ENCODE measurements at places on chromosomes 5 and 9. TPM values are rescaled to one million over a fixed set of nuclear protein-coding genes. Genes with fewer than 3 reads are reported as not detected.
A peak's percentile ranks its signal among the peaks of the same experiment; 100 is the strongest.

Gene ANKRD34B
- total RNA-seq: not detected

Gene SLC28A3
- 1.2 TPM for total RNA-seq

Gene HABP4
- 21.0 TPM for total RNA-seq

Gene B4GALT1
- total RNA-seq: 38.3 TPM

Gene RIGI
- total RNA-seq: 6.5 TPM

Gene PCA3
- not detected for total RNA-seq

Gene PCSK1
- total RNA-seq: not detected

Gene ADAMTS2
- total RNA-seq: not detected

Gene SLC25A2
- 0.31 TPM for total RNA-seq

GRCh38 chr5:175508896-175509295, 30.5 kb downstream of the SFXN1 start:
- DNase-seq: no peak

DNA sequence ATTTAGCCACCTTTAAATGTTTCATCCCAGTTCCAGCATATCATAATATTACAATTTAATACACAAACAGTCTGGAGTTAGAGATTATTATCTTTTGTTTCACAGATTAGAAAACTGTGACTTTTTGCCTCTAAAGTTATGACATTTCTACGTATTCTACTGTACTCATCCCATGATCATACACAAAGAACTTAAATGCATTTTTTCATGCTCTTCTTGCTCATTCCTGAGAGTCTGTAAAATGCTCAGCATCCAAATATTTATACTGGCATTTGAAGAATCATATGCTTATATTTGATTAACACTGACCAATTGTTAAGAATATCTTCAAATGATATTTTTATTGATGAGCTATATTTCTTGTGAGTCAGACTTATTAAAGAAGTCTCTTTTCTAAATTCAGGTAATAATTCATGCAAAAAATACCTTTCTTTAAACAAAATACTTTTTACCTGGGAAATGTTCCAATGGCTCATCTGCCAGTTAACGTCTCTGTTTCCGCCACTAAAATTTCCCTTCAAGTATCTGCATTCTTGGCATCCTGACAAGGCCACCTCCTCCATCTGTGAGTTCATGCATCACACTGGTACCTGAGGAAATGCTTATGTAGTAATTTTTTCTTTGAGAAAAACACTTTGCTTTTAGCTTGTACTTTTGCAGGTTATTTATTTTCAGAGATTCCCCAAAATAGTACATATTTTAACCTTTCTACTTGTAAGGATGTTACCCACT, 139.6 kb upstream of the RASA1 start:
- no peak for DNase-seq

DNA sequence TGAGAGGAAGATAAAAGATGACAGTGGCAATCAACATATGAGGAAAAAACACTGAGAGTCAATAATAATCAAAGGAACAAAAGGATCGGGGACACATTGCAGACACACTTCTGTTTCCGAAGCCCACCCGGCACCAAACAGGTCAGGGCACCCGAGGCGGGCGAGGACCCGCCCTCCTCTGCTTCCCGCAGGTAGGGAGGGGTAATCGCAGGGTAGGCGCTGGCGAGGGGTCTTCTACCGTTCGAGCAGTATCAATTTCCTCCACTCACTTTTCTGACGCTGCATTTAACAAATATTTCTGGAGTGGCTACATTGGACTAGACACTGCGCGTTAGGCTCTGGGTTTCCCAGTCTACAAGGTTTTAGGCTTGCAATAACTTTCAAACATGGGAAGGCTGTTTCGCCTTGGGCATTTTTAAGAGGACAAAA, 1.3 kb downstream of the TXN start:
- DNase-seq: peak; percentile 4

- DNase-seq: no peak
These were observed 182.2 kb downstream of the MAPKAP1 start for GRCh38 chr9:125524583-125525355.

DNA sequence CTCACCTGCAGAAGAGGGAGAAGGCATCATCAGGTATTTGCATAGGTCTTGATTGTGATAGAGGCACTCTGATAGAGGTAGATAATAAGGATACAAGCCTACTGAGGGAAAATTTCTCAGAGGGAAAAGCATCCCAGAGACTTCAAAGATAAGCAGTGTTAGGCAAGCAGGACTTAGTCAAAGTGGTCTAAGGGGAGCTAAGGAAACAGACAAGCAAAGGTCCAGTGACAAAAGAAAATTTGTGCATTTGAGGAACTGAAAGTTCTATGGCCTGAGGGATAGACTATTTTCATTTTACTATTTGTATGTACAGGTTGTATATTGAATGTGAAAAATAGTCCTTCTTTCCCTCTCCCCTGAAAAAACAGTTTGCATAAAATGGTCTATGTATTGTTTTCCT, 27.4 kb downstream of the OXCT1 start:
- DNase-seq: no peak

- no peak for DNase-seq
These were observed 164.5 kb downstream of the BAAT start for GRCh38 chr9:101220341-101220740.

GRCh38 chr9:79395755-79396154, 176.0 kb upstream of the TLE4 start:
- DNase-seq: no peak

GRCh38 chr5:92003806-92004205, 620.7 kb upstream of the ARRDC3 start:
- no peak for DNase-seq

DNA sequence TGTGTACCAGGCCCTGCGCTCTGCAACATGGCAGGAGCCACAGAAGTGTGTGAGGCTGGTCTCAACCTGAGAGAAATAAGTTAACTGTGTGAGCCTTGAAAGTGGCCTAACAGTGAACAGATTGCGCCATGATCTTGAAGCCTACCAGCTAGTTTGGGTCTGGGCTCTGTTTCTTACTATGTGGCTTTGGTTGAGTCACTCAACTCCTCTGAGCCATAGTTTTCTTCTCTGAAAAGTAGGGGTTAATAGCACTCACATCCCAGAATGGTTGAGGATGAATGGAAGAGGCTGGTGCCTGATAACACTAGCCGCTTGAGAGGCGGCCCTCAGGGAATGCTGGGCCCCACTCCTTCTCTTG, 121.5 kb downstream of the RGS3 start:
- DNase-seq: no peak

- DNase-seq: no peak
These were observed 31.6 kb downstream of the ENC1 start for GRCh38 chr5:74608736-74609601.

- DNase-seq: no peak
These were observed 330.6 kb upstream of the MEF2C start for GRCh38 chr5:89213573-89213972.

DNA sequence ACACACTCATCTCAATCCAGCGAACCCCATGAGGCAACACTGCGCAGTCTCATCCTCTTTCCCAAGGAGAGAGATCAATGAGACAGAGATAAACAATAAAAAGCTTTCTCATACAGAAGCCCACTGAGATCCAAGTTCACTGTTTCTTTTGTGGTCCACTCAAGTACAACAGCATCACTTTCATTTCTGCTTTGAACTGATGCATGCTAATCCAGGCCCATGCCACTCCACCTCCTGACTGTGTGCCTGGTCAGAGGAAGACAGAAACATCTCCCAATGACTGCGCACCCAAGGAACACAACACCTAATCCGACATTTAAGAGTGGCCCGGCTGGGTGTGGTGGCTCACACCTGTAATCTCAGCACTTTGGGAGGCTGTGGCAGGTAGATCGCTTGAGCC, 104.0 kb downstream of the SERINC5 start:
- DNase-seq: no peak

DNA sequence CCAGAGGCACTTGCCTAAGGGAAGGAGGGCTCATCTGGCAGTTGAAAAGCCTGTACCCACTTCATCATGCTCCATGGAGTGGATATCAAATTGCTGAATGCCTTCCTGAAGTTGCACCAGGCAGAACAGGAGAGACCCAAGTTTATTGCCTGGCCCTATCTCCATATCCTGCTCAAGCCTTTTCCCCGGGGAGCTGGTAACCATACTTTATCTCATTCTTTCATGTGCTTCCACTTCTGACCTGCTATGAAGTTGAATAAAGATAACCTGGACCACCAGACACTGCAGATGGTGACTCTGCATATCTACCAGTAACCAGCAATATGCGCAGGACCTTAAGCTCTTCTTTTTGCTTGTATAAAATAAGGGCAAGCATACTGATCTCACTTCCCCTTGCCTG, 1397.5 kb upstream of the CDH6 start:
- DNase-seq: no peak

GRCh38 chr5:75465480-75465879, 45.9 kb downstream of the CERT1 start:
- no peak for DNase-seq

DNA sequence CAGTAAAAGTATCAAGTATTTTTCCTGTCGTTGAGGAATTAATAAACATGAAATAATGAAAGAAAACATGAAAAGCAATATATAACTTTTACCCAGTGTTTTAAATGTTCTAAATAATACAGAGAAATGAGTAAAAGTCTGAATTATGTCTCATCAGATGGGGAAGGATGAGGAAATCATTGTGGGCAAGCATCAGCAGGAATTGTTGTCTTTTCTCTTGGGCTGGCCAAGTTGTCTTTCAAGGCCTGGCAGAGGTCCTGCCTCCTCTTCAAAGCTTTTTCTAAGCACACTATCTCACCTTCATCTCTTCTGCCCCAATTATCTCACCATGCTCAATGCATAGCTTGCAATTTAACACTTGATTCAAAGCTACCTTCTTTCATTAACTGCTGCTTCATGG, 41.9 kb downstream of the MOCS2 start:
- no peak for DNase-seq
